ENCODE measurements at places on chromosomes 16 and 17.

DNA sequence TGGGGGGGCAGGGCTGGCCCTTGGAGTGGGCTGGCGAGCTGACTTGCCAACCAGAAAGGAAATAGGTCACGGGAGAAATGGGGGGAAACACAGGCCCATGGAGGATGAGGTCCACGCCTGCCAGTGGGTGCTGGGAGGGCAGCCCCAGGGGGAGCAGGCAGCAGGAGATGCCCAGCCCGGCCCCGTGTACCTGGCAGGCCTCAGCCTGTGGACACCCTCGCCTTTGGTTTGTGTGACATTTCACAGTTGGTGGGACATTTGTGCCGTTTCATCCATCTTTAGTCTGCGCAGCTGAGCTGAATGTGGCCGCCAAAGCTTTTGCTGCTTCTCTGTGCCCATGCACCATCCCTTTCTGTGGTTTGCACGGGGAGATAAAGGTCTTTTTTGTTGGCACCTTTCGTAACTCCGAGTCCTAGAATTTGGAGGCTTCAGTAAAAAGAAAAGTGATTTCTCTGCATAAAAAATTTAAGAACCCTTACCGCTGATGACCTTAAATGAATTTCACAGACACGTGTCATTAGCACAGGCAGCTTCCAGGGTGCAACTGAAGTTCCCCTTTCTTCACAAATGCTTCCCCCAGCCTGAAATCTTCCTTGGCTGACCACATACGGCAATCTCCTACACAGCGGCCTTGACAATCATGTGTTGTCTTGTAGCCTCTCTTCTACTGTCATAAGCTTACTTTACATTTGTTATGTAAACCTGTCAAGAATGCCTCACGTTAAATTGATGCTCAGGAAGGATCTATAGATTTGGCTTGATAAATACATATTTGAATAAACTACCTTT, 193.6 kb downstream of the RPTOR start:
- DNase-seq: no peak

- no peak for DNase-seq
These were observed 325.3 kb downstream of the UTP18 start for GRCh38 chr17:51585514-51586104.

GRCh38 chr17:57696050-57696449, 49.0 kb downstream of the CCDC182 start:
- DNase-seq: no peak

DNA sequence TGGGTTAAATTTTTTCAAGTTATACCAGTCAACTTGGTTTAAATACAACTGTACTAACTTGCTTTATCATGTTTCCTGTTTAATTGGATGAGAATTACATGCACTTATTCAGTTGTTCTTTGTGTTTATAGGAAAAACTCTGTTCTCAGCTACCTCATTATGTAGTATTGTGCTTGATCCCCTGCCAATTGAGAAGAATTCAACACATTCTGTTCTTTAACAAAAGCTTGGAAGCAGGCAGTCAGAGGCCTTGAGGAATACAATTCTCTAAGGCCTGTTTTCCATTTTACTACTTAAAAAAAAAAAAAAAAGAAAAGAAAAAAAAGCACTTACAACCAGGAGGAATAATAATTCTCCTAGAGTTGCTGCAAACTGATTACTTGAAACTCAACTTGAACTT, 60.6 kb upstream of the CMIP start:
- no peak for DNase-seq

DNA sequence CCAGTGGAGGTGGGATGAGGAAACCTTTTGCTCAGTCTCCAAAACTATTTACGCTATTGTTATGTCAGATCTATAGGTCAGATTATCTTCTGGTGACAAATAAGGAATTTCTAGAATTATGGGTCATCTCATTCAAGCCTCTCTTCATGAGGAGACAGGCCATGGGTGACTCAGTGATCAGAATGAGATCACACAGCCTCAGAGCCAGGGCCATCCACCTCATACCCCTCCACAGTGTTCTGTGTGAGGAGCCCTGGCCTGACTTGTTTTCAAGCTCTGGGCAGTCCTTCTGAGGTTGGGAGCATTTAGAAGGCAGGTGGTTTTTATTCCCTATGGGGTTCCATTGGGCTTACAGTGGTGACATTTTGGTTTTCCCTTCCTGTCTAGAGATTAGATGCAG, 26.5 kb downstream of the YPEL2 start:
- DNase-seq: no peak

DNA sequence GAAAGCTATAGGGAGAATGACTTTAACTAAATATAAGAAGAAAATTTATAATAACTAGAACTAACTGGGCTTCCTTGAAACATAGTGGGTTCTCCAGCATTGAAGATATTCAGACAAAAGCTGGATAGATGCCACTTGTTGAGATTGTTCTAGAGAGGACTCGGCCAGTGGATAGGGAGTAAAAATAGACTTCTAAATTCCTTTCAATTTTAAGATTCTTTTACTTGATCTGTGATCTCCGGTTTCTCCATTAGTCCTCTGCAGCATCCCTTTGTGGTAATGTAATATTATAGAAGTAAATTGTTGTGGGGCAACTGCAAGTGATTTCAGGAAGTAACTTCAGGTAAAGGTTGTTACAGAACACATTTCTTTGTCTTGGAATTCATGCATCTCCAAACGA, 10.3 kb upstream of the RARA start:
- DNase-seq: no peak

- DNase-seq: no peak
These were observed 220.3 kb upstream of the CA10 start for GRCh38 chr17:52378860-52379259.

GRCh38 chr16:10343124-10343760, 42.6 kb upstream of the ATF7IP2 start:
- DNase-seq: no peak

DNA sequence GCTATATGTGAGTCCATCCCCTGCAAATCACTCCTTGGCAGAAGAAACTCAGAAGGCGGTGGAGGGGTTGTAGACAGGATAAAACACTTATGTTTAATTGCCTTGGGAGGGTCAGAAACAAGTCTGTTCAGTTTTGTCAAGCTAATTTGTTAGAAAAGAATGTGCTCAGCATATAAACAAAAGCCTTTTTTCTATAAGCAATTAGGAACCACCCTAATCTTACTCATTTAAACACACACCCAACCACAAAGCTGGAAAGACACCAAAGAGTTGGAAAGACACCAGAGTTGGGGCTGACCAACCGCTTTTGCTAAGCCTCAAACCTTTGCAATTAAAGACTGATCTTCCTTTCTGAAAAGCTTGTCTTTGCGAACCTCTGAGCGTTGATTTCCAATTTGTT, 439.2 kb upstream of the ERCC4 start:
- DNase-seq: no peak

GRCh38 chr17:35559495-35560210, 966 bp downstream of the SLFN14 start:
- no peak for DNase-seq

DNA sequence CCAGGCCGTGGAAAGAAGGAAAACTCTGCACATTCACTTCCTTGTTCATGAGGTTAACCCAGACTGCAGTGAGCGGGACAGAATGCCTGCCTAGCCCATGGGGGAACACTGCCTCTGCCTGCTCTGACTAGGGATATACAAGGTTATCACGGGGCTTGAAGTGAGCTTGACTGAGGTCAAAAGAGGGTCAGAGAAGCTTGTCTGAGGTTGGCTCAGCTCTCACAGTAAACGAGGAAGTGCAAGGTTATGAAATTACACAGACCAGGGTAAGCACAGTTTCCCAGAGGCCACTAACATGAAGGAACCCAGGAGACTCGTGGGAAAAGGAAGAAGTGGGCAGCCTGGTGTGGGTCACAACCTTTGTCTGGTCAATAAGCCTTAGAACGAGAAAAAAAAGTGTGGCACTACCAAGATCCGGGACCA, 28.7 kb downstream of the HIC1 start:
- DNase-seq: no peak

DNA sequence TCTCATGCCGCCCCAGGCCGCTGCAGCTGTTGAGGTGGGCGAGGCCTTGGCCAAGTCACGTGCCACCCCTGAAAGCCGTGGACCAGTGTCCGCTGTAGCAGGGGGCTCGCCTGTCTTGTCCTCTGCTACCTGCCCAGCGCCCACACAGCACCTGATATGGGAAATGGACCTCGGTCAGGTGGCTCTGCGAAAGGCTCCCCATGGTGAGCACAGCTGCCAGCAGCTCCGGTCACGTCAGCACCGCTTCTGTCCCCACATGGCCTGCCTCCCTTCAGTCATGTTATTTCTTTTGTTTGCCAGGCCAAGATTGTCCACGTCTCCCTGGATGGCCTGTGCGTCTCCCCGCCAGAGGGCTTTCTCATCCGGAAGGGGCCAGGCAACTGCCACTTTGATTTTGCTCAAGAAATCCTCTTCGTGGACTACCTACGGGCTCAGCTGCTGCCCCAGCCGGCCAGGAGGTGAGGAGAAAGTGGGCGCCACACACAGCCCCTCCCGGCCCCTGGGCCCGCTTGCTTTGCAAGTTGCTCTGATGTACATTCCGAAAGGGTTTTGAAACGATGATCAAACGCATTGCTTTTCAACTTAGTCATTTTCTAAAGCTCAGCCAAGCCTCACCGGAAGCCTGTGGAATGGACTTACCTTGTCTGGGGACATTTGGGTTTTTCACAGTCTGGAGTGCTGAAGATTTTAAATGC, 219.8 kb downstream of the KATNIP start:
- no peak for DNase-seq

DNA sequence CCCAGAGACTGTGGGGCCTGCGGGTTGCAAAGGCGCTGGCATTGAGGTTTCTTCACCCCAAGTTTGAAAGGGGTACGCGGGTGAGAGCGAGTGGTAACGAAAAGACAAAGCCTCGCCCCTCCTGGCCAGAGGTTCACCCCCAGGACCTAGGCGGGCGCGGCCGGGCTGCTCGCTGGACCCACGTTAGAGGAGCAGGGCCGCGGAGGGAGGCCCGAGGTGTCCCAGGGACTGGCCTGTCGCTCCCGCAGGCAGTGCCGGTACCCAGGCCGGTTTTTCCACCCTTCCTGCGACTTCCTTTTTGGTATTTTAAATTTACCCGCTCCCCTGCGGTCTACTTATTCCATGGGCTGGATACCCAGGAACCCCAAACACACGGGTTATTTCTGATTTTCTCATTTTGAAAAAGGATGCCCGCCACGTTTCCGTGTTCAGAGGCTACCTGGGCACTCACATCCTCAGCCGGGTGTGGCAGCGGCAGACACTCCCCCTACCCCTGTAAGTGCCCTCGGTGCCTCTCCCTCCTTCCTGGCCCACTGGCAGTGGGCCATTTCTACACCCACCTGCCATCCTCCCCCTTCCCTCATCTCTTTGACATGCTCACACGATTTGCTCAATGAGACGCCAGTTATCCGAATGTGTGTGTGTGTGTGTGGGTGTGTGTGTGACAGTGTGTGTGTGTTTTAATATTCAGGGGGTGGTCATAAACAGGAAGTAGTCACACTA, 1.6 kb upstream of the FOXL1 start:
- DNase-seq: no peak

GRCh38 chr17:7857713-7858521, at the start of gene CYB5D1:
Gene CYB5D1, plus strand, starts transcription at chr17:7858003. Its CDS starts 132 bp downstream, at chr17:7858135.
- DNase-seq: peak; percentile 61

DNA sequence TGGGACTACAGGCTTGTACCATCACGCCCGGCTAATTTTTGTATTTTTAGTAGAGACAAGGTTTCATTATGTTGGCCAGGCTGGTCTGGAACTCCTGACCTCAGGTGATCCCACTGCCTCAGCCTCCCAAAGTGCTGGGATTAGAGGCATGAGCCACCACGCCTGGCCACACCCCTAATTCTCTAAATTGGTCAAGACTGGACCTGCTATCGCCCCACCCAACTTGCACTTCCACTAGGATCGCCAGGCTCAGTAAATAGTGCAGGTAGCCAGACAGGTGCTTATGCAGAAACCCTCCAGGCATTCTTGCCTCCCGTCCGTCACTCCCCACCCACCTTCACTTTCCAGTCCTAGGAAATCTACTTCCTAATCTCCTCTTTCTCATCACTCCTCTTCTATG, 481.4 kb upstream of the EEF2KMT start:
- no peak for DNase-seq

- DNase-seq: no peak
These were observed 251.8 kb downstream of the IRF8 start for GRCh38 chr16:86150641-86151238.

DNA sequence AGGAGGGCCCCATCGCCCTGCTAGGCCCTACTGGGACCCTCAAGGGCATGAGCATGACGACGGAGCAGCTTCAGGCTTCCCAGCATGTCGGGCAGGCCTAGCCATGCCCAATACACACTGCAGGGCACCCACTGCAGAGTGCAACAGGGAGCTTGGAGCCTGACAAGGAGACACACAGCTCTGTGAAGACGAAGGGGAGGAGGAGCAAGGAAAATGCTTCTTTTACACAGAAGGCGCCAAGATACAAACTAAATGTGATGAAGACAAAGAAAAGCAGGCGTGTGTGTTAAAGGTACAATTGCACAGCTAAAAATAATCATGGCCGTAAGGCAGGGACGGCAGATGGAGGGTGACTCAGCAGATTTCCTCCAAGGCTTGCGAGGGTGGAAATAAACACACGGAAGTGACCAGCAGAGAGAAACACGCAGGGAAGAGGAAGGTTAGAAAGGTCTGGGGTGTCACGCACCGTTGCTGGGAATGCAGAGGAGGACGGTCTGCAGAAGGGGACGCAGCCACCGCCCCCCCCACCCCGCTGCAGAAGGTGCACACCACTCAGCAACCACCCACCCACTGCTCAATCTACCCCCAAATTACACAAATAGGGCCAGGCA, 108.5 kb downstream of the ZNF778 start:
- DNase-seq: no peak

GRCh38 chr17:17525311-17525710, 29.1 kb upstream of the RASD1 start:
- DNase-seq: no peak

GRCh38 chr17:72565006-72565405, 444.2 kb downstream of the SOX9 start:
- no peak for DNase-seq

DNA sequence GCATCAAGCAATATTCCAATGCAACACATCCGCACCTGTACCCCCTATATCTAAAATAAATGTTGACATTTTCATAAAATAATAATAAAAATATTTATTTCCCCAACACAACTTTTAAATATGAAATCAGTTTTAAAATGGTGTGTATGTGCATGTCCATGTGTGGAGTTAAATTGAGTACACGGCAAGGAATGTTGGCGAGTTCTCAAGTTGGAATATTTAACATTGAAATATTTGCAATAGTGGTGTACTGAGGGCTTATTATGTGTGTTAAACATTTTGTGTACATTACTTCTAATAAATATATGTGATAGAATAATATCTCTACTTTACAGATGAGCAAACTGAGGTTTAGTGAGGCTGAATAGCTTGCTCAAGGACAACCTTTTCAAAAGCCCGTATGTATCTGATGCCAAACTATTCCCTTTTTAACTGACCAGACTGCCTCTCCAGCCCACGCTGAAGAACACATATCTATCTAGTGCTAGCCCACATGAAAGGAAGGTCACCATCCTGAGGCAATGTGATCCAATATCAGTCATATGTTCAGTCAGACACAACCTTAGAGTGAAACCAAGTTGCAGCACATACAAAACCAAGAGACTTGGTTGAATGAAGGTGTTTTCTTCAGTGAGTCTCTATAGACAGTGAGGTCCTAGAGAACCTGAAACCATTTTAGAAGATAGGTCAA, 192.2 kb upstream of the CDH11 start:
- DNase-seq: no peak
